Inflammatory macrophage (primary cell): ENCODE measurements at places on chromosomes 3 and 15.
A peak's percentile ranks its signal among the peaks of the same experiment; 100 is the strongest.

DNA sequence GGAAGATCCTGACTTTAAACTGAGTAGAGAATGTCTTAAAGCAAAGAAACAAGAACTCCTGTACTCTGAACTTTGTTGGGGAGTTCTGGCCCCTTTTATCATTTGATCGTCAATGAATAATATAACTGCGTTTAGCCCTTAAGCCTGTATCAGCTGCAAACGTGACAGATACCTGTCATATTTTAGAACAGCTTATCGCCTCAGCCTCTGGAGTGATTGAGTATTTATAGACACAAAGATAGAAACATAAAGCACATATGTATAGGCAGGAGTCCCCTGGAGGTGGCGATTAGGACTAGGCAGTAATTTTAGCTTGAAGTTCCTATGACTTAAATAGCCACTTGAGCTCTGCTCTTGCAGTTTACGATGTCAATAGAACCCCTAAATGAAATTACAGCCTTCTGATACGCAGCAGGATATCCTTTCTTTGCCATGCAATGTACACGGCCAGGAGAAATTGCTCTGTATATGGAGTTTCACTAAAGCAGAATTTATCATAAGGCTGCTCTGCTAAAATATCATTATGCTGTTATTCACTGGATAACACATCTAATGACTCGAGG, 321.8 kb downstream of the TIGIT start:
- no peak for DNase-seq

- DNase-seq, result no peak
Measured at GRCh38 chr3:159796226-159796625, 192.4 kb upstream of the IL12A start.

DNA sequence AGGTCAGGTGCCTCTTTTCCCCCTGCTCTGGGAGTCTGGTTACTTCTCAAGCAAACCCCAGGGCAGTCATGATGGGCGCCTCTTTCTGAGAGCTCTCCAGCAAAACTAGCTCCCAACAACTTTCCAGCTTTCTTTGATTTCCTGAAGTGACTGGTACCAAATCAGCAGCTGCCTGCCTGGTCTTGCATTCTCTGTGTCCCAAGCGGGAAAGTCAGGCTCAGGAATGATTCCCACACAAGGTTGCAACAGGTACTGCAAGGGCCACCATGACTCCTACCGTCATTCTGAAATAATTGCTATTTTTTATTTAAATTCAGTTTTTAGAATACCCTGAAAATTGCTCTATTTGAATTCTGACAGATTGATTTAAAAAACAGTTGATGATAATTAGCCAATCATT, 658.7 kb downstream of the SQOR start:
- no peak for DNase-seq

GRCh38 chr3:136068708-136069107, 103.2 kb downstream of the PPP2R3A start:
- DNase-seq, result no peak

GRCh38 chr15:68842958-68843357, 22.3 kb upstream of the ANP32A start:
- no peak for DNase-seq

- DNase-seq, result no peak
Measured at GRCh38 chr15:62094388-62094787, 27.6 kb downstream of the C2CD4A start.

GRCh38 chr3:171776411-171776810, 33.9 kb downstream of the PLD1 start:
- no peak for DNase-seq

GRCh38 chr3:74842649-74843048, 228.2 kb upstream of the CNTN3 start:
- no peak for DNase-seq

- no peak for DNase-seq
Measured at GRCh38 chr3:149658744-149659497, 1.1 kb upstream of the WWTR1 start.

GRCh38 chr3:72724070-72724469, 124.2 kb downstream of the SHQ1 start:
- no peak for DNase-seq

GRCh38 chr3:28042707-28043106, 198.7 kb upstream of the CMC1 start:
- DNase-seq, result no peak

- no peak for DNase-seq
Measured at GRCh38 chr3:34646911-34647460, 848.6 kb downstream of the PDCD6IP start.

DNA sequence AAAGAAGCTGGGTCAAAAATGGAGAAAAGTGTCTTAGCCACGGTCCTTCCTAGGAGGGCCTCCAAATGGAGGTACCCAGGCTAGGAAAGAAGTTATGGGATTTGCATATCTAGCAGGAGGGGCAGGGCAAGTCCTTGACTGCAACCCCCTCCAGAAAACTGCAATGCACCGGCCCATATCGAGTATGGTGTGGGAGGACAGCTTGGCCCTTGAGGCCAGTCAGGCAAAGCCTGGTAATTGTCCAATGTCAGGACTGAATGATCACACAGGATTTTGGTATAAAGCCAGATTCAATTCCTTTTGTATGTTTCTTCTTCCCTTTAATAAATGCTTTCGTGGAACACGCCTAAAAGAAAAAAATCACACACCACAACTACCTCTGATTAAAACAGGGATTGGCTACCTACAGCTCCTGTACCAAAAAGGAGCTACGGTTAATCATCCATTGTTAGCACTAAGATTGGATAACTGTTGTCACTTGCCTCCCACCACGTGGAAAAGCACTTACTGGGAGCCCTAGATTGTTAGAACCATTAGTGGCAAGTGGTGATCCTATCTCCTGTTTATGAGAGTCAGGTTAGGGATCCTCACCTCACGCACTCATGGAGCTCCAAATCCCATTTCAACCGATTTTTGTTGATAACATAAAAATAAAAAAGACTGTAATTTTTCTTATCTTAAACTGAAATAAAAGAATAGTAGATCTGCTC, 1.2 kb downstream of the ZNF770 start:
- DNase-seq, result no peak

DNA sequence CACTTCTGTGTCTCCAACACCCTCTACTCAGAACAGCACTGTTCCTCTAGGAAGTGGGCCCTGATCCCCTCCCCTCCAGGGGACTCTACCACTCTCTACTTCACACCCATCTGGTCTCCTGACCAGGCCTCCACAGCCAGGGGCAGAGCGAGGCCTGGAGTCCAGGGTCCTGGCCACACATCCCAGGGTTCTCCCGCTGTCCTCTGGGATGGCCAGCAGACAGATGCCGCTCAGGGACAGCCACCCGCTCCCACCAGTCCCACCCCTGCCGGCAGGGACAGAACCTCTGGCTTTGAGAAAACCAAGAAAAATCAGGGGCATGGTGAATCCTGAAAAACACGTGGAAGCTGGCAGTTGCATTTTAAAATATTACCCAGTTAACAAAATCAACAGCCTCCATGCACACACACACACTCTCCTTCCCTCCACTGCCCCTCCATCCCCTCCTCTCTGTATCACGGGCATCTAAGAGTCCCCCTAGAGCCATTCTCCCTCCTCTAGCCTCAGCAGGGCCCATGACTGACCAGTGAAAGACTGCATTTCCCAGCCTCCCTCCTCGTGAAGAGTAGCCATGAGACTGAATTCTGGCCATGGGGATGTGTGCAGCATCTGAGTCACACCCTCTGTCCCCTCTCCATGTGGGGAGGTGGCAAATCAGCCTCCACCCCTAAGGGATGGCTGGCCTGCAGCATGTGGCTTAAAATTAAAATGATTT, 32.1 kb upstream of the IQSEC1 start:
- no peak for DNase-seq

DNA sequence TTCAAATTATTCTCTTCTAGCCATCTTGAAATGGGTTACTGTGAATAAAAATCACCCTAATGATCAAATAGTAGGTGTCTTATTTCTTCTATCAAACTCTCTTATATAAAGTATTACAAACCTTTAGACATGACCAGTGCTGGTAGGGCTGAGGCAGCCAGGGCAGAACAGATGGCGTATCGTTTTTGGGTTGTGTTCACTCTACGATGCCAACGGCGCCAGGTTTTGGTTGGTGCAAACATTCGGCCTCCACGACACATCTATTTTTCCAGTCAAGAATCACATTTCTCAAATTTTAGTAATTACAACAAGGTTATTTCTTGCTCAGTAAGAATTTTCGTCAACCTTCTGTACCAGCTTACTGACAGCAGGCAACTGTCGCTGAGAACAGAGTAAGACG, 2.2 kb downstream of the RPL4 start:
- DNase-seq, result no peak

DNA sequence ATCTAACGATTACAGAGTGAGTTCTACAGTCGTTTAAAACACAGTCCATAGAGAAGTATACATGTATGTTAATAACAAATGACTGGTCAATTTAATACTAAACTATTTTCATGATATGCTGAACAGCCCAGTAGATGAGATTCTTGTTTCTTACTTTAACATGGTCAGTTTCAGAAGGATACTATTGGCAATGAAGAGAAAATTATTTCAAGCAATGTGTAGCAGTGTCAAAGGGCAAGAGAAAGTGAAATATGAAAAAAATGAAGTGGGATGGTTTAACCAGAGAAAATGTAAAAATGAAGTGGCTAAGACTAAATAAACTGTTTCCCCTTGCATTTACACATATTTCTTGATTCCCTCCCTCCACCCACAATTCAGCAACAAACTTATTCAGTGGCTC, 192.1 kb upstream of the TTC14 start:
- DNase-seq, result no peak

GRCh38 chr3:122890077-122890719, 95.3 kb downstream of the SLC49A4 start:
- peak; percentile 77 for DNase-seq

DNA sequence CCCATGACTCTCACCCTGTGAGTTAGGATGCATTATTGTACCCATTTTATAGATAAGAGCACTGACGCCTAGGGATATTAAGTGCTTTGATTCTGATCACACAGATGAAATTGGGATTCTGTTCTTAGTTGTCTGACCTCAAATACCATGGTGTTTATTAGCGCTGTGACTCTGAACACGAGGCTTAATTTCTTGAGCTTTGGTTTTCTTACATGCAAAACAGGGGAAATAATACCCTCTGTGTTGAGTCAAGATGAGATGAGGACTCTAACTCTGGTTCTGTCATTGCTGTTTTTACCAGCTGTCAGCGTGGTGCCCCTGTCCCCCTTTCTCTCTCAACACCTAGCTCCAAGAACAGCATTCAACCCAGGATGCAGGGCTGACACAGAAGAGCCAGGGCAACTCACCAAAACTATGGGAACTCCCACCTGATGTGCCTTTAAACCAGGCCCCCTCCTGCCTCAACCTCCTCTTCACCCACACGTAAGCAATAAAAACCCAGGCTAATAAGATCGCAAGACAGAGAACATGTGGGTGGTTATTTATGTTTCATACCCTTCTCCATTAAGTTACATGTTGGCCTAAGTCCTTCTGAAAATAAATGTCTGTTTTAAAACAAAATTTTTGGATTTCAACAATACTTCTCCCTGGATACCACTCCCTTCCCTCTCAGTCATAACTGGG, 100.1 kb upstream of the SPATA12 start:
- DNase-seq, result no peak

GRCh38 chr3:43214616-43215015, 71.7 kb upstream of the SNRK start:
- no peak for DNase-seq

- DNase-seq, result no peak
Measured at GRCh38 chr3:48410205-48411040, 19.5 kb downstream of the PLXNB1 start.

DNA sequence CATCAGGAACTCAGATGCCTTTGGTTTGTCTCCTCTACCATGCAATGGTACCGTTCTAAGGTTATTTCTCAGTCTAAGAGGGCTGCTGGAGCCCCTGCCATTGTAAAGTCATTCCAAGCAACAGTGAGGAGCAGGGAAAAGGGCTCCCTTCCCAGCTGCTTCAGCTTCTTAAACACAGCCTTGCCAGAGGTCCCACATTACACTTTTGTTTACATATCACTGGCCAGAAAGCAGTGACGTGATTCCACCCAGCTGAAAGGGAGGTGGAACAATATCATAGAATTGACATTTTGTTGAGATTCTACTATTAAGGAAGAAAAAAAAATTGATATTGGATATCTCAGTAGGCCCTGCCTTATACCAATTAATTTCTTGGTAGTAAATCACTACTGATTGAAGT, 194.6 kb downstream of the SUCLG2 start:
- no peak for DNase-seq

GRCh38 chr3:31743331-31744089, 210.8 kb downstream of the STT3B start:
- no peak for DNase-seq

- DNase-seq, result no peak
Measured at GRCh38 chr3:177329854-177330253, 132.6 kb upstream of the TBL1XR1 start.

- DNase-seq, result no peak
Measured at GRCh38 chr15:49248291-49248690, 78.2 kb downstream of the GALK2 start.

- DNase-seq, result no peak
Measured at GRCh38 chr3:169564883-169565282, 98.6 kb downstream of the MECOM start.

DNA sequence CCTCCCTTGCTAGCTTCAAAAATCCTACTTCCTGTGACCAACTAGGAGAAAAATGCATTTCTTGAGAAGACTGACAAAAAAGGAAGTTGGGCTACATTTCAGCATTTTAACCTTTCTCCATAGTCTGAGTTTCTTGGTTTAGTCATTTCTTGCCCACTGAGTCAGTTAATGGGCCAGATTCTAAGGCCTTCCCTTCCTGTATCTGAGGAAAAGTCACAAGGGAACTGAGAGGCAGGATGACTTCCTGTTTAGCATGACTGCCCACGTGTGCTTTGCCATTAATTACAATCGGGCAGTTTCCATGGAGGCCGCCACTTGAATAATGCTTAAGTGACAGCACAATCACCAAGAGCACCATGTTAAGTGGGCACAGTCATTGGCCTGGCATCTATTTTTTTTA, 794.4 kb upstream of the LMCD1 start:
- peak; percentile 95 for DNase-seq

DNA sequence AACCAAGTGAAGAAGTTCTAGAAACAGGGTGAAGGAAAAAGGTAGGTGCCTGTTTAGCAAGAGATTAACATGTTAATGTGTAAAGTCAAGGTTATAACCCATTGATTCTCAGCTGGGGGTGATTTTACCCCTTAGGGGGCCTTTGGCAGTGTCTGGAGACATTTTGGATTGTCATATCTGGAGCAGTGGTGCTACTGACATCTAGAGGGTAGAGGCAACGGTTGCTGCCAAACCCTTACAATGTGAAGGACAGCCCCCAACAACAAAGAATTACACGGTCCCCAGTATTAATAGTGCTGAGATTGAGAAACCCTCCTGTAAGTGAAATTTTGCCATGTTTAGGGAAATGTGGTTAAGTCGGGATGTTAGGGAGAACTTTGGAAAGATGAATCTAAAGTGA, 74.7 kb downstream of the CRYBG3 start:
- no peak for DNase-seq

DNA sequence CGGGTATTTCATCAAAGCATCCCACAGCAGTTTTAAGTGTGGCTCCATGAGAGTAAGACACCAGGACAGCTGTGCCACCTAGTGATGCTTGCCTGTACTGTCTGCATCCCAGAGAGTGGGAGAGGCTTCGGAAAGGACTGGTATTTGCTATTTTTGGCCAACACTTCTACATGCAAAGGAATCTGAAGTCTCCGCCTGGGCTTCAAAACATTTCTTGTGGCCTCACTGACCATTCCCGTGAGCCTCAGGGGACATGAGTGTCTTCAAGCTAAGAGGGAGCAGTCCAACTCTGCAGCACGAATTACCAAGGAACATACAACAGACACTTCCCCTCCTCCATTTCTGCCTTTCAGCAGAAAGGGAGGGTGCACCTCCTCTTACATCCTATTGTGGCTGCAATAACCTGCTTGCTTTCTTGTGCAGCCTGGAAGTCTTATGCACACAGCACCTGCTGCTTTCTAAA, 177.5 kb downstream of the RORA start:
- DNase-seq, result no peak

- DNase-seq, result no peak
Measured at GRCh38 chr15:25424073-25424472, 14.8 kb downstream of the UBE3A start.
